ENCODE measurements at places on chromosomes 2 and 18. TPM values are rescaled to one million over a fixed set of nuclear protein-coding genes. Genes with fewer than 3 reads are reported as not detected.

The POMC gene
- total RNA-seq: 77.2 TPM

The DES gene
- 33.3 TPM for total RNA-seq

The ITGB6 gene
- 0.12 TPM for total RNA-seq

The BIN1 gene
- 25.0 TPM for total RNA-seq

The CFAP65 gene
- 15.5 TPM for total RNA-seq

DNA sequence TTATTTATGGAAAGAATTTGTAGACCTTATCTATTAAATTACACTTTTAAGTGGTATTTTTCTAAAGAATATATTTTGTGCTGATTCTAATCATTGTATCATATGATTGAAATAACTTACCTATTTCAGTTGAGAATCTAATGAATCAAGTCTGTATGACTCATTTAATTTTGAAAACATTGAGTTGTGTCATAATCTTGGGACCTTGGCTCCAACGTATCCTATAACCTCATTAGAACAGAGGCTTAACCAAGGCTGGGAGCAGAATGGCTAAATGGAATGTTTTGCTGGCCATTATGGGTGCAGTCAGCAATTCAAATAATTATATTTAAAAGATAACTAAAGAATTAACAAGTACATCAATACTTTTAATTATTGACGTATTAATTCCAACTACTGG lies 19.6 kb upstream of the GULP1 start:
- H3K4me1 ChIP-seq: no peaks in the 10 kb centered on the region
- no peaks in the 10 kb centered on the region for H3K27me3 ChIP-seq
- no peak overlapping the region for H3K4me3 ChIP-seq
- no peak for DNase-seq

DNA sequence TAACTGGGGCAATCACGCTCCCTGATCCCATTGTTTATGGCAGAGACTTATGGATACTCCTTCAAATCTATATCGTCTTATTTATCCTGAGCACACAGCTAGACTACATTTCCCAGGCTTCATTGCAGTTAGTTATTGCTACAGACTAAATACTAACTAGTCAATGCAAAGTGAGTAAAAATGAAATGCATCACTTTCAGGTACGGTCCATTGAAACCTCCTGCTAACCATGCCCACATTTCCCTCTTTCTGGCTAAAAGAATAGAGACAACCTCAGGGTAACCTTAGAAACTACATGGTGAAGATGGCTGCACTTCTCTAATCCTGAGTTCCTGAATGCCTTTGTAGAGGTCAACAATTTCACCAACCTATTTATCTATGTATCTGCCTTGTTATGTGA lies 437.4 kb downstream of the EPHA4 start:
- H3K36me3 ChIP-seq: no peaks in the 10 kb centered on the region
- no peaks in the 10 kb centered on the region for H3K4me1 ChIP-seq
- DNase-seq: no peak
- H3K27ac ChIP-seq: no peak overlapping the region
- no peak overlapping the region for H3K4me3 ChIP-seq

GRCh38 chr18:49189772-49190171 lies 239.0 kb upstream of the SMAD7 start:
- no peak overlapping the region for H3K27ac ChIP-seq
- H3K36me3 ChIP-seq: no peaks in the 10 kb centered on the region
- no peak for DNase-seq
- no peak overlapping the region for H3K4me3 ChIP-seq
- no peaks in the 10 kb centered on the region for H3K27me3 ChIP-seq

DNA sequence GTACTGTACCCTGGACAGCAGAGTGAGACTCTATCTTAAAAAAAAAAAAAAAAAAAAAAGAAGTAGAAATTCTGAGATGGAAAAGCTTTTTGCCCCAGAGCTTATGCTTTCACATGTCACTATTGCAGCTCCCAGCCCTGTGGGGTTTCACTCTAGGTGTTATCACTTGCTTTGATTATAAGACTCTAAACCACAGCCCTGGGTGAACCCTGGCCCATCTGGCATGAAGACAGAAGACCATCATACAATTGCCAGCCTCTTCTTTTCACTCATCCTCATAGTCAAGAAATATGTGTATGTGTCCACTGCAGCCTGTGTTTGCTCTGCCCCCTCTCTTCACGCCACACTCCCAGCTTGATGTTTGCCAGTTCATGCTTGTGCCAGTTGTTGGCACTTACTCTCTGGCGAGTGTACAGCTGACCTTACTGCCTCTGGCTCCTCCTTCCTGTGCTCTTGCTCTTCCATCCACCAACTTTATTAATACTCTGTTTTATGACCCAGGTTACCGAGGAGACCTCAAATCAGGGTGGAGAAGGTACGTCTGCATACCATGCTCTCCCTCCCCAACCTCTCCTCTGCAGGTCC lies 136.7 kb upstream of the NCK2 start:
- H3K27me3 ChIP-seq: no peaks in the 10 kb centered on the region
- H3K36me3 ChIP-seq: no peaks in the 10 kb centered on the region

- H3K27ac ChIP-seq: no peak overlapping the region
- H3K4me3 ChIP-seq: no peak overlapping the region
- H3K36me3 ChIP-seq: no peaks in the 10 kb centered on the region
- DNase-seq: no peak
These were observed 7.8 kb downstream of the CDK15 start for GRCh38 chr2:201813996-201814760.

DNA sequence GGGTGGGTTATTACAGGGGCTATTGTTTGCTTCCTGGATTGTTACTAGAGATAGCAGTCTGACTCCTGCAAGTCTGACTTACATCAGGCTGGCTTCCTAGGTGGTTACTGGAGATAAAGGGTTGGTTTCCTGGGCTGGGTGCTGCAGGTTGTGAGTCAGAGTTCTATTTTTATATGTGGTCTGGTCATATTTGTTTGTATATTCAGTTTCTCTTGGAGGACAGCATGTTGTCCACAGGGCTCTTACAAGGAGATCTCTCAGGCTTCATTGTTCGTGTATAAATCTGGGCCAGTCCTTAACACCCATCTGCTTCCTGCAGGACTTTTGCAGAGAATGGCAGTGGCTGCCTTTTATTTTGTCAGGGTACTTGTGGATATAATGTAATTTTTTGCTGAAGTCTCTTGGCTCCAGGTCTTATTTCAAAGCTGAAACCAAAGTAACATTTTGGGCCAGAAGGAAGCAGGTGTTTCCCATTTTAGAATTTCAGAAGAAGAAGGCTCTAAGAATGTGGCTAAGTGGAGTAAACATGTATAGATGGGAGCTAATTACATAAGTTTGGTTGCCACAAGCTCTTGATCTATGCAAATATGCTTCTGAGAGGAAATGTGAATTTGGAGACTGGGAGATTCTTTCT lies 65.9 kb upstream of the SLC16A14 start:
- no peaks in the 10 kb centered on the region for H3K36me3 ChIP-seq
- peaks cover 6% of the 10 kb centered on the region for H3K4me1 ChIP-seq
- no peak overlapping the region for H3K27ac ChIP-seq
- no peaks in the 10 kb centered on the region for H3K27me3 ChIP-seq
- H3K4me3 ChIP-seq: no peak overlapping the region

DNA sequence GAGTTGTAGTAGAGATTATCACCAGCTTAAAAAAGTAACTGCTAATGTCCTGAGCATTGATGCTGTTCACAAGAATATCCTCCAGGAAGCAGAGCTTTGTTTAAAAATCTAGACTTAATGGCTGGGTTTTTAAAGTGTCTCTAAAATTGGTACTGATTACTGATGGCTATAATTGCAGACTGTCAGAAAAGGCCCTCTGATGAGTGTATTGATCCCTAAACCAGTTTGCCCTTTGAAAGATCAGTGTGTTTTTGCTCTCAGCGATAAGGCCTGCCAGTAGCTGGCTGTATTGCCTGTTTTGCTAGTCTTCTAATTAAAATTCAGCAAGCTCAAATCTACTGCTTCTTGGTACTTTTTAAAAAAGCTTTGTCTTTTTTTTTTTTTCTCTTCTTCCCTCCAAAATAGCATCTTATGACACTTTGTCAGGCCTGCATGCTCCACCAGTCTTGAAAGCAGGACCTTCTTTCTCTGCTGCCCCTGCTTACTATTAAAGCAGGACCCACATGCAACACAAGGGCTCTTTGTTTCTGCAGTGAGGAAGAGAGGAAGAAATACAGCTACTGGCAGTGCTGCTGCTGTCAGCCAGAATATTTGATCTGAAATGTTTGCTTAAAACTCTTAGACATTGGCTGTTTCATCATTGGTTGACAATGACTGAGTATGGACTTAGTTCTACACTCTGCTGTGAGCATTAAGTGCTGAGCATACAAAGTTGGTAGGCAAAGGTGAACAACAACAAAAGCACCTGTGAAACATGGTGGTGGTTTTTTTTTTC lies 1.8 kb downstream of the SEC11C start:
- H3K4me1 ChIP-seq: peaks cover 7% of the 10 kb centered on the region
- no peak for DNase-seq
- no peaks in the 10 kb centered on the region for H3K27me3 ChIP-seq
- H3K36me3 ChIP-seq: no peaks in the 10 kb centered on the region

GRCh38 chr2:24919506-24920097 lies 435 bp downstream of the ADCY3 start:
- no peak for DNase-seq
- peak overlapping the region; percentile 82 for H3K27ac ChIP-seq
- H3K4me3 ChIP-seq: peak overlapping the region; percentile 60
- H3K36me3 ChIP-seq: no peaks in the 10 kb centered on the region

DNA sequence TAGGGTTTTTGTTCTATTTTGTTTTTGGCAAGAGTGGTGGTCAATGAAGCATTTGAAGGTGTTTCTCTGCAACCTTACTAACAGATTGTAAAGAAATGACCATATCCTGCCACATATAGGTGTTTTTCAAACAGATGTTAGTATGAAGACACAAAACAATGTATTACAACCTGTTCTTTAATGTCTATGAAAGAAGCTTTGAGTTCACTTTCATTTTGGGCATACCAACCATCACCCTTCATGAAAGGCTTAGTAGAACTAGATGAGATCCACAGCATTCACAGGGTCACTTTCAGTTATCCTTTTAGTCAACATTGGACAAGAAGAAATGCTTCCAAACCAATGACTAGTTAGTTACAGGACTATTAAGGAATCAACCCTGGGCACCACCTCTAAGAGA lies 95.1 kb downstream of the EHBP1 start:
- no peaks in the 10 kb centered on the region for H3K27me3 ChIP-seq
- H3K4me3 ChIP-seq: no peak overlapping the region
- no peak for DNase-seq
